ENCODE measurements at places on chromosomes 5 and 9.
A peak's percentile ranks its signal among the peaks of the same experiment; 100 is the strongest.

- peak; percentile 9 for DNase-seq
Observed at GRCh38 chr5:170420806-170421412, 31.7 kb upstream of the KCNMB1 start.

GRCh38 chr5:81194633-81195334 is 38.3 kb upstream of the CKMT2 start:
- peak; percentile 68 for DNase-seq

DNA sequence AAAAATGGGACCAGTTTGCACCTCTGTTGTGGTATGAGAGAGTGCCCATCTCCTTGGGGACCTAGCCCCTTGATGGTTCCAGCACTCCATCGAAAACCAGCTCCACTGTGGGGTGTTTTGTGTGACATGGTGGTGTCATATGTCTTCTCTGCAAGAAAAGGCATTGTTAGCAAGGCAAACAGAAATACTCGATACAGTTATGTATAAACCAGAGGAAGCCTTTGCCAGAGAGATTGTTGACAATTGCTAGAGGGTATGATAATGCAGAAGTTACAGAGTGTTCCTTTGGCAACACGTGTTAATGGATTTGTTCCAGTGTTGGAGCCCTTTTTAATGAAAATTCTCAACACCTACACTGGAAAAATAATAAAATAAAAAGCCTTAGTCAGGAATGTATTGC is 270.4 kb upstream of the DMRT1 start:
- DNase-seq = no peak

DNA sequence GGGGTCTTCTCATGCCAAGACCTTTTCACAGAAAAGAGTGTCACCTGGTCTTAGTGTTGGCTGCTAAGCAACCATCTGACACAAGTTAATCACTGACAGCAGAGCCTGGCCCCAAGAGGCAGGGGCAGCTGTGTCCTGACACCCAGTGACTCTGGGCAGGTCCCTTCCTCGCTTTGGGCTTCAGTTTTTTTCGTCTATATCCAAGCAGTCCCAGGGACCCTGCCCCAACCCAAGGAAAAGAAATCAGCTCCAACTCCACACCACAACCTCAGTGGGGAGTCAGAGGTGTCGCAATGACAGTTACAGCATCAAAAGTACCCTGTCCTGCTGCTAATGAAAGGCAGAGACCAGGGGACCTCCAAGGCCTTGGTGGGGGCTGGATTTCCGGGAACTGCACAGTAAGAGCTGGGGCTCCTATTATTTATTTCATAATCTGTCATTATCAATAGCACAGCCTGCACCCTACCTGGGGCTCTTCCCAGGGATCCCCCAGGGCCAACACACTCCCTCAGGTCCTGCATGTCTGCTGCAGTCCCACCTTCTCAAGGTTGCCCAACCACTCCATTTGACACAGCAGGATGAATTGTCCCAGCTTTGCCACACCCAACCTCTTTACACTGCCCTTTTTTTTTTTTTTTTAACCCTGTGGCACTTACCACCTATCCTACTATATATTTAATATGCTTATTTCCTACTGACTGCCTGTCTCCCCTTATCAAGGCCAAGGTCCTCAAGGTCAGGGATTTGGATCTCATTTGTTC is 9.4 kb downstream of the ANKS6 start:
- DNase-seq = no peak

DNA sequence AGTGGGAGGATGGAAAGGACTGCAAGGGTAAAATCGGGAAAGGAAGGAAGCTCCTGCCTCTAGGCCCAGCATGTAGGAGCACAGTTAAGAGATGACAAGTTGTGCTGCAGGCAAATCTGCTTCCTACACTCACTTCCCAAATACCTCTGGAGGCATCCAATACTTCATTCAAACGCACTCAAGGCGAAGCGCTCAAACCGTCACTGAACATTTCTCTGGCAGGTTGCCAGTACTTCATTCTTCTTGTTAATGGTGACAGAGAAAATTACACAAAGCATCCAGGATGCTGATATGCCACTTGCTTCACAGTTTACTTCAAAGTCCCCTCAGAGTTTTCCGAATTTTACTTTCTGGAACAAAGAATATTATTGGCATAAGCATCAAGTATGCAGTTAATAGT is 59.8 kb downstream of the NREP start:
- no peak for DNase-seq

DNA sequence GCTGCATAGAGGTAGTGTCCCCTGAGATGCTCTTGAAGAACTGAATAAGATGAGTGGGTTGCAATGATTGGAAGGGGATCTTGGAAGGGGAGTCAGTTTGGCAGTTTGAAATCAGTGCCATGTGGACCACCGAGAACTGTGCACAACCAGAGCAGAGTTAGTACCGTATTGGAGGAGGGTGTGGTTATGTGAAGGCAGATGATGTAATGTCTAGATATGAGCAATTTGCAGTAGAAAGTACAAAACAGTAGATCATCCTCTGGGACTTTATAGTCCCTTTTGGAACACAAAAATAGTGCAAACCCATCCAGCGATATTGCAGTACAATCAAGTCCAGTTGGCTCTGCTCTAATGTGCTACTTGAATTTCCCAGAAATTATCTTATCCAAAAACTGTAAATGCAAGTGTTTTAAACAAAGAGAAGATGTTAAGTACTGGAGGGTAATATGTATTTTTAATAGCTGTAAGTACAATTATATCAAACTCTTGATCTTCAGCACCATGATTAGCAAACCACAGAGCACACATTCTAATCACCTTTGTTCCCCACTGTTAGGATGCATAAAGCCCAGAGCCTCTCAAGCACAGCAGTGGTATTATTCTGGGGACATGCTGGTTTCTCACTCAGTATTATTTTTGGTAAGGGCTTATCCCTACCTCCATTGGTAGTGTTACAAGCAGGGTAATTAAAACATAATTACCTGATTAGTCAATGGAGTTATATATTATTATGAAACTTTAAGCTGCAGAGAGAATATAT is 41.5 kb downstream of the MEGF10 start:
- DNase-seq = no peak

DNA sequence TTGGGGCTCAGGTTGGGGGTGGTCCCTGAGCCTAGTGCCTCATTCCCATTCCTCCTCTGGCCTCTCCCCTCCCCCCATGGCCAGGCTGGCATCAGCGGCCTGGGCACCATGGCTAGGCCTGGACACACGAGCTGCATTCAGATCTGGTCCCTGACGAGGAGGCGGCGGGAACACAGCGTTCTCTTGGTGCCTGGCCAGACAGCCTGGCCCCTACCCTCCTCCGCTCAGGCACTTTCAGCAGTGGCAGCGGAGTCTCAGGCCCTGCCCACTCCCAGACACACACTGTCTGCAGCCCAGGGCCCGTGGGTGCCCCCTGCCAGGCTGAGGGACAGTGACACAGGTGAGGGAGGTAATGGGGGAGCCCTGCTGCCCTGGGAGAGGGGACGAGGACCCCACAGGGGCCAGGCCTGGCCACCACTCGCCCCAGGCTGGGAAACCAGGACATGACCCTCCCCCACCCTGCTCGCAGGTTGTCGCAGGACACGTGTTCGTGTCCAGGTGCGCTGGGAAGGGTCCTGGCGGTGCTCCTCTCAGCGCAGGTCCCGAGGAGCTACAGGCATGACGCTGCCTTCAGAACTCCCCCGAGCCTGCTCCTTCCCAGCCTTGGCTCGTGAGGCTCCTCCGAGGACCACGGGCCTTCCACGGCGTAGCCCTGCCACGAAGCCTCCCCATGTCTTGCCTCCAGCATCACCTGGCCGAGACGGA is 19.9 kb upstream of the UBAC1 start:
- no peak for DNase-seq

GRCh38 chr9:9352877-9353481 is 1259.8 kb downstream of the PTPRD start:
- DNase-seq = no peak
